ENCODE measurements at places on chromosomes 2 and 18.
A peak's percentile ranks its signal among the peaks of the same experiment; 100 is the strongest.

GRCh38 chr18:48060346-48060745 lies 129.9 kb upstream of the SMAD2 start:
- no peak for DNase-seq

DNA sequence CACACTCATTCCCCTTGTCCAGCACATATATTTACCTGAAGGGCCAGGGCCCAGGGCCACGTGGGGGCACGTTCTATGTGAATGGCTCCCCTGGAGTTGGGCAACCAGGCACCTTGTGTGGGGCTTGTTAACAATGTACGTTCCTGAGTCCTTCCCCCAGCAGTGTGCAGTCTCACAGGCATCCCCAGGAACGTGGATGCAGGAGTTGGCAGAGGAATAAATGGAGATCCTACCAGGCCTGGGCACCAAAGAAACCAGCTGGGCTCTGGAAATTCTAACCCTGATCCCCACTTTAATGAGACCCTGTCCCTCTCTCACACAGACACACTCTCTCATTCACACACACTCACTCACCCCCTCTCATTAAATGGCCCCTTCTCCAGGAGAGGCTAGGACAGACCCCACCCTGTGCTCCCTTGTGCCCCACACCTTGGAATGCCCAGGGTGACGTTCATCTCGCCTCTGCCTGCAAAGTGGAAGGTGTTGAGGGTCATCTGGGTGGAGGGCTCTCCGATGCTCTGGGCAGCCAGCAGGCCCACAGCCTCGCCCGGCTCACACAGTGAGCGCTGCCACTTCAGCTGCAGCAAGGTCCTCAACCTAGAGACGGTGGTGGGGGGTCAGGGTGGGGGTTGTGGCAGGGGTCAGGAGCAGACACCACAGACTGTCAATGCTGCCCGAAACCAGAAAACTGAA lies 65.6 kb downstream of the POLR1A start:
- DNase-seq = no peak

- DNase-seq = peak; percentile 27
Measured at GRCh38 chr2:46943881-46944798, 28.5 kb upstream of the MCFD2 start.

DNA sequence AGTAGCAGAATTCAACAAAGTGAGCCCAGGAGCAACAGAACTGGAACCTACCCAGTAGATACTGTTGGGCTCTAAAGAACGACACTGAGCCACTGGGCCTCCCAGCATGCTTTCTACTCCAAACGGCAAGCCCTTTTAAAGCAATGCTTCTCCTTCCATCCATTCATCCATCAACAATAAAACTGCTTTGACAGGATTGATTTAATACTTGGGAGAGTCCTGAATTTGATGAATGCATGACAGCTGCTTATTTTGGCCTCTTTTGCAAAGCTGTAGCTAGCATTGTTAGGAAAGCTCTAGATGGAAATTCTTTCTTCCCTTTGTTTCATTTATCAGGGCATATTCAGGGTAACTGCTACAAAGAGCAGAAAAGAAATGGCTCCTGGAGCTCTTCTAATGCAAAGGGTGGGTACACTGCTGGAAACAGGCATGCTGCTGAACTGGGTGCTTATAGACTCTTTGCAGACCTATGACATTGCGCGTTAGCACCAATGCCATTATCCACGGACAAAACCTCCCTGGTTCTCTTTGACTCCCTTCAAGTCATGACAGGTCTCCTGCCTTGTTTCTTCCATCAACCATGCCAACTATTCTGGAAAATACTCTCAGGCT lies 138.4 kb upstream of the HNRNPA3 start:
- DNase-seq = no peak

DNA sequence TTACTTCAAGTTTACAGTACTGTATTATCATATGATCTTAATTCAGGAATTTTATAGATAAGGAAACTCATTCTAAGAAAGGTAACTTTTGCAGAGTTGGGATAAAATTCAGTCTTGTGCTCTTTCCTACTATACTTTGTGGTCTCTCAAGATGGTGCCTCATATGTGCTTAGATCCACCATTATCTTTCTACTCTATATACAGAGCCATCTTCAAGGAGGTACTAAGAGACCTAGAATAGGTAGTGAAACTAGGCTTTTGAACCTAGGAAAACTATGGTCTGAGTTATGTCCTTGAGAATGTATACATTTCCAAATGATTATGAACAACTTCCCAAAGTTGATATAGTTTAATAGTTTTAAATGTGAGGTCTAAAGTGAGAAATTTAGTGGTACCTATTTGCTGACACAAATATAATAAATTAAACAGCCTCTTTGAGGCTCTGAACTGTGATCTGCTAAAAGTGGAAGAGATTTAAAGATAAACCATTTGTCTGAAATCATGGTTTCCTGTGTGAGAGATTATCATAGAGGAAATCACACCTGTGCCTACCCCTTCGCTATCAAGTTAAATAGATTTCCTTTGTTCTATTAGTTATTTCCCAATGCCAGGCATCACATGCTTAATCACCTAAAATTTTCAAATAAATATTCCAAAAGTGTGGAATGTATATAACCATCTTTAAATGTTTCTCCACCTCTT lies 27.2 kb downstream of the ACAA2 start:
- DNase-seq = no peak

- DNase-seq = no peak
Measured at GRCh38 chr18:45745817-45746461, 22.0 kb downstream of the SLC14A1 start.

DNA sequence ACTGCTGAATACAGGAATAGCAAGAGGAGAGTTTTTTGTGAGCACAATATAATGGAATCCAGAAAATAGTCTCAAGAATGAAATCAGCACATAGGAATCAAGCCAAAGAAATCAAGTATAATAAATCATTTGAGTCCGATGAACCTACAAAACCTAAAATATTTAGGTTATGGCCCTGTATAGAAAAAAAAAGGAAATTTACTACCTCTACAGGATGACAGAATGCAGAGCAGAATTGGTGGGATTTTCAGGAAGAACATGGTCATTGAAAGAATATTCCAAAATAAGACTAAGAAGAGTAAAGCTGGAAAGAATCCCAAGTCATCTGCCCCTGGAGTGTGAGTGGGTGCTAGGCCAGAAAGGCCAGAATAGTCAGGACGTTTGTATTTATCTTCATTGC lies 1041.2 kb upstream of the CDH2 start:
- no peak for DNase-seq

GRCh38 chr18:48913201-48913600 lies 37.6 kb downstream of the SMAD7 start:
- peak; percentile 38 for DNase-seq

- DNase-seq = no peak
Measured at GRCh38 chr18:6069103-6069502, 173.8 kb upstream of the TMEM200C start.

DNA sequence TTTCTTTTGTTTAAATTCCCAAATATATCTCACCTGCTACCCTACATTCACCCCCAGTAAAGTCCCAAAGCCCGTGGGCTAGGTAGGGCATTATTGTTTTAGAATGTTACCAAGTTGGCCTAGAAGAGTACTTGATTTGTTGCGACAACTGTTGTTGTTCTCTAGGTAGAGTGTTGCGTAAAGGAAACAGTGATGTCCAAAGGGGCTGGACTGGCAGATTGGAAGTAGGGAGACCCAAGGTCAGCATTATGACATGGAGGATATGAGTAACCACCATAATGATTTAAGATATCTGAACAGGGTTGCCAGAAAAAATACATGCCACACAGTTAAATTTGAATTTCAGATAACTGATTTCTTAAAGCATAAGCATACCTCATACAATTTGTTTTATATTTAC lies 39.2 kb downstream of the SCN1A start:
- DNase-seq = no peak

DNA sequence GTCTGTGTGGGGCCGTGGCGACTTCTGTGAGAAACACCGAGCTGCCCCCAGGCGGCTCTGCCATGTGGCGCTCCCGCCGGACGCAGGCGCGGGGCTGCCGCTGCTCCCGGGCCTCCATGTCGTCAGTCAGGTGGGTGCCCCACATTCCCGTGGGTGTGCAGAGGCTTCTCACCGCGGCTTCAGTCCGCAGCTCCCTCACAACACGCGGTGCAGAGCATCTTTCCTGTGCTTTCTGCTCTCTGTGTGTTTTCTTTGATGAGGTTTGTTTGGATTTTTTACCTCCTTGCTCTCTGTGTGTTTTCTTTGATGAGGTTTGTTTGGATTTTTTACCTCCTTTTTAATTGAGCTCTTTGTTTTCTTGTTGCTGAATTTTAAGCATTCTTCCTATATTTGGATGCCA lies 13.0 kb downstream of the AQP12A start:
- peak; percentile 10 for DNase-seq

GRCh38 chr2:159151198-159152127 lies 135.0 kb downstream of the WDSUB1 start:
- no peak for DNase-seq

DNA sequence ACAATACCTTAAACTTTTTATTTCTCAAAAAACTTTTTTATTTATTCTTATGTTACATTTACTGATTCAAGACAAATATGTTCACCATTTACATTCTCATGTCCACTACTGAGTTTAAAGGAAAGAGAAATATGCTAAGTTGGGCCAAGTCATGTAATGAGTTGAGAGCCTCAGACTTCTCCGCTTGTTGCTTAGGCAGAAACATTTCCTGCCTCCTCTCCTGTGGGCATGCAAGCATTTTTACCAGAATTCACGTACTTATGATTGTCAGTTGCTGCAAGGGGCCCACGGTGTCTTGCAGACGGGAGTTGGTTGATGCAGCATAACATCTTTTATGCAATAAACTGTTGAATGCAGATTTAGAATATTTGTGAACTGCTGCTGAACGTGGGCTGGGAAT lies 51.8 kb downstream of the MYO1B start:
- DNase-seq = no peak

GRCh38 chr18:49562481-49563129 lies 748 bp downstream of the LIPG start:
- DNase-seq = no peak

- no peak for DNase-seq
Measured at GRCh38 chr2:16407358-16407757, 258.3 kb downstream of the CYRIA start.

DNA sequence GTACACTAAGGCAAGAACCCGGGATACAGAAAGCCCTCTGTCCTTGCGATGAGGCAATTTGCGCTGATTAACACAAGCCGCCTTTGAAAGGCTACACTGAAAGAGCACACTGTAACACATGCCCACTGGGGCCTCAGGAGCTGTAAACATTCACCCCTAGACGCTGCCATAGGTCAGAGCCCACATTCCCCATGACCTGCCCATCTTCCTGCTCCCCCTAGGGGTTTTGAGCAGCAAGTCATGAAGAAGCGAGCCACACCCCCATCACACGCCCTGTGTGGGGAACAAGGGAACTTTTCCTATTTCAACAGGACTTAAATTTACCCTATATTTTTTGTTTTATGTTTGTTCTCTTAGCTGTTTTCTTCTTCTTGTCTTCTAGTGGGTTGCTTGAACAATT lies 47.8 kb upstream of the SLC4A10 start:
- DNase-seq = no peak

- DNase-seq = no peak
Measured at GRCh38 chr18:13125191-13125590, 93.4 kb upstream of the LDLRAD4 start.

DNA sequence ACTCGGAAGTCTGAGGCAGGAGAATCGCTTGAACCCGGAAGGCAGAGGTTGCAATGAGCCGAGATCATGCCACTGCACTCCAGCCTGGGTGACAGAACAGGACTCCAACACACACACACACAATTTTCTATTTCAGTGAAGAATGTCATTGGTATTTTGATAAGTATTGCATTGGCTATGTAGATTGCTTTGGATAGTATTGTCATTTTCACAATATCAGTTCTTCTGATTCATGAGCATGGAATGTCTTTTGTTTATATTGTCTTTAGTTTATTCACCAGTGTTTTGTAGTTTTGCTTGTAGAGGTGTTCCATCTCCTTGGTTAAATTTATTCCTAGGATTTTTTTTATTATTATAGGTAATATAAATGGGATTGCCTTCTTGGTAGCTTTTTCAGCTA lies 693.4 kb upstream of the SYT4 start:
- no peak for DNase-seq

DNA sequence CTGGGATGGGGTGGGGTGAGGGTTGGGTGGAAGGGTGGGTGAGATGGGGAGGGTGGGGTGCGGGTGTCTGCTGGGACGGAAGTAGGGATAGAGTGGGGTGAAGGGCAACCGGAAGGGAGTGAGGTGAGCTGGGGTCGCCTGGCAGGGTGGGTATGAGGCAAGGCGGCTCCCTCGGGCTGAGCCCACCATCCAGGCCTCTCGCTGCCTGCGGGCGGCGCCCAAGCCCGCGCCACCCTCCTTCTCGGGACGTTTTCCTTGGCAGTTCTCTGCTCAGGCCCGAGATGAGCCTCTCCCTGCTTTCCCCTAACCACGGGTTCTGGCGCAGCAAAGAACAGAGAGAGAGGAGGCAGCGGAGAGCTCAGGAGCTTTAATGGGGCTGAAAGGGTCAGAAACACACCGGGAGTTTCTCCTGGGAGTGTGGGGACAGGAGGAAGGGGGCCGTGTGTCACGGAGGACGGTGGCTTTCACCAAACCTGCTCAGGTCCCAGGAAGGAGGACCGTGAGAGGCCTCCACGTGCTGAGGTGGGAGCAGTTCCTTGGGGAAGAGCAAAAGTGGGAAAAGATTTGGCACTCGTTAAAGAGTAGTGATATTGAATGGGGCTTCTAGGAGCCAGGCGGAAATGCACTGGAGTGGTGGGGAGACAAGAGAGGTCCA lies 4.1 kb downstream of the FEV start:
- DNase-seq = no peak

DNA sequence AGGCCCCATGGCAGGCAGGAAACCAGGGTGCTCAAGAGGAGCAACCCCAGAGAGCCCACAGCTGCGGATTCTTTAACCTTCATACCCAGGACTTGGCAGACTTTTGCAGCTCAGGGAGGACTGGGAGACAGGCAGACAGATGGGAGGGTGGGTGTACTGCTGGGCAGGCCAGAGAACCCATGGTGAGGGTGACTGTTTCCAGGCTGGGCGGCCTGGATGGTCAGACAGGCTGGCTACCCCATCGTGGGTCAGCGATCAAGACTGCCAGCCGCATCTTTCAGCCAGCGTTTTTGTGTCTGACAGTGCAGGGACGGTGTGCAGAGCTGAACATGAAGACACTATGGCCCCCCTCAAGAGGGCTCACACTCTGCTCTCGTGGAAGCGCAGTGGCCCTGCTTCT lies 82.2 kb downstream of the MARCO start:
- no peak for DNase-seq

DNA sequence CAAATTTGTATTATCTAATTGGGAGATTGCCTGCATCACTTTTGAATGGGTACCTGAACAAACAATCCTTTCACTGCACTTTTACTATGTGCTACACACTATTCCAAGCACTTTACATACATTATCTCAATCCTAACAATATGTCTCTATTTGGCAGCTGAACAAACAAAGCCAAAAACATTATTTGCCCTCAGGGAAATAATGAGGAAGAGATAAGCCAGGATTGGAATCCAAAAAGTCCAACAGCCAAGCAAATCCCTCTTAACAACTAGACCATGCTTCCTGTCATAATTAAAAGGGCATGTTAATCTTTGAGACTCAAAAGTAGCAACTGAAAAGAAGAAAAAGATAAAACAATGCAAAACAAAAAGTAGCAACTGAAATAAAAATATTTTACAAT lies 32.1 kb downstream of the RPRD1A start:
- DNase-seq = no peak

- no peak for DNase-seq
Measured at GRCh38 chr18:62585274-62586150, 62.7 kb downstream of the ZCCHC2 start.

GRCh38 chr2:43370705-43371104 lies 144.3 kb upstream of the ZFP36L2 start:
- DNase-seq = no peak

GRCh38 chr18:56516789-56517188 lies 121.6 kb downstream of the TXNL1 start:
- DNase-seq = no peak

- DNase-seq = peak; percentile 64
Measured at GRCh38 chr2:217785544-217786045, 217.2 kb downstream of the TNS1 start.
